ENCODE measurements at places on chromosomes 4 and X.

DNA sequence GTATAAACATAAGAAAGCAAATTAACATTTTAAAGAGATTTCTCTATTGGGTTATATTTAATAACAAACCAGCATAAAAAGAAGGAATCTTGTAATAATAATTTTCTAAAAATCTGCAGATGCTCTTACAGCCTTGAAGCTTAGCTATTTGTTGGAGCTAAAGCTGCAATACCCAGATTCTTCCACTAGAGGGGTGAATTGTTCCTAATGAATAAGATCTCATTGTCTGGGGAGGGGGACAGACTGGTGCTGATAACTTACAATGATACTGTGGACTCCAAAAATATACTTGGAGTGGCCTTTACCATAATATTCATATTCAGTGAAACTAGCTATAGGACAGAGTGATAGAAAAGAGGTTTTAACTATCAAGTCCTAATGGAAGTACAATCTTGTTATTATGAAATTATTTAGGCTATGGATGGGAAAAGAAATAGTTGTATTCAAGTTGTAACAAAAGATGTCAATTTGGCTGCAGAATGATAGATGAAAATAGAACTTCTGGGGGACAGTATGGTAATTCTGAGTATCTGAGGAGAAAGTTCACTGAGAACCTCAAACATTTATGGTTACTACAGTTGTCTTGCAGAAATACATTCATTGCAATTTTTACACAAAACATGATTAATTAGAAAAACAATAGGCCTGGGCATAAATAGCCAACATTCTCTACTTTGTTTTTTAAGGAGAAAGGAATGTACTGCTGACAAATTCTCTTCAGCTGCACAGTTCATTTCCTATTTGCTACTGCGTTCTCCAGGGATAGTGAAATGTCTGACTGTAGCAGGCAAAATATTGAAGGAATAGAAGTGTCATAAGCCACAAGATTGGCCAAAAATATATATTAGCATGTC is 443.3 kb downstream of the GBA3 start:
- peak; percentile 32 for DNase-seq

- DNase-seq: no peak
Measured at GRCh38 chrX:112874614-112875013, 34.0 kb upstream of the AMOT start.

- peak; percentile 58 for DNase-seq
Measured at GRCh38 chr4:89134775-89135319, 23.5 kb downstream of the TIGD2 start.

DNA sequence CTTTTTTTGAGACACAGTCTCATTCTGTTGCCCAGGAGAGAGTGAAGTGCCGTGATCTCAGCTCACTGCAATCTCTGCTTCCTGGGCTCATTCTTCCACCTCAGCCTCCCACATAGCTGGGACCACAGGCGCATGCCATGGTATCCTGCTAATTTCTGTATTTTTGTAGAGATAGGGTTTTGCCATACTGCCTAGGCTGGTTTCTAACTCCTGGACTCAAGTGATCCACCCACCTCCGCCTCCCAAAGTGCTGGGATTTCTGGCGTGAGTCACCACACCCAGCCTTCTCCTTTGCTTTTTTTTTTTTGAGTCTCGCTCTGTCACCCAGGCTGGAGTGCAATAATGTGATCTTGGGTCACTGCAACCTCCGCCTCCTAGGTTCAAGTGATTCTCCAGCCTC is 94.1 kb downstream of the PDS5A start:
- DNase-seq: no peak

DNA sequence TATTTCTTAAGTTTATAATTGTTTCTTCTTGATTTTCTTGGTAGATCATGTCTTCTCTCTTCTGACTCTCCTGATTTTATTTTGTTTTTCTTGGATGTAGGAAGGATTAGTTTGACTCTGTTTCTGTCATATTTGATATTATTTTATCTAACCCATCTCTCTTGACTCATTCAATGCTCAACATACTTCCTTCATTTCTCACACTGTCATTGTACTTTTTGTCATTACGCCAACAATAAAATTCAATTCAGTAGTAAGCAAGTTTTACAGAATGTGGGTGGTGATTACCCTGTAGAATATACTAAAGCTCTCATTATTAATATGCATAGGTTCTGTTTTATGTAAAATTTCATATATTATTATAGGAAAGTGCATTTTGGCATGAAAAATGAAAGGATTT is 1303.0 kb upstream of the AGA start:
- no peak for DNase-seq

GRCh38 chr4:159443975-159444374 is 341.1 kb downstream of the RAPGEF2 start:
- no peak for DNase-seq

DNA sequence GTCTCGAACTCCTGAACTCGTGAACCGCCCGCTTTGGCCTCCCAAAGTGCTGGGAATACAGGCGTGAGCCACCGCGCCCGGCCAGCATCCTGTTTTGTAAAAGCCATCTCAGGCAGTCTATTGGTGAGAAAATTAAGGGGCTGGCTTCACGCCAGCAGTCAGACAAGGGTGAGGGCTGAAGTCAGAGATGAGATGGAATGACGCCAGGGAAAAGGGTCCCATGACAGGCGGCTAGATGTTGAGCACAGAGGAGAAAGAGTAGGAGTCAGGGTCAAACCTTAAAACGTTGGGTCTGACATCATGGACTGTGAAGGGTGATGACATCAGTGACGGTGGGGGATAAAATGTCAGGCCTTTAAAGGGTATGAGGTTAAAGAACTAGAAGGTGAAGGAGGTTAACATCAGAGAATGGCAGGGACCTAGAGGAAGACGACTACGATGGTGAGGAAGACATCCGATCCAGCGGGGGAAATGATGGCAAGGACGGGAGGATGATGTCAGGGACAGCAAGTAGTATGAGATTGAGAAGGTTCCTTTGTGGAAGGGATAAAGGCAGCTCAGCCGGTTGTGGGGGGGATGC is 504 bp upstream of the RBM3 start:
- no peak for DNase-seq

DNA sequence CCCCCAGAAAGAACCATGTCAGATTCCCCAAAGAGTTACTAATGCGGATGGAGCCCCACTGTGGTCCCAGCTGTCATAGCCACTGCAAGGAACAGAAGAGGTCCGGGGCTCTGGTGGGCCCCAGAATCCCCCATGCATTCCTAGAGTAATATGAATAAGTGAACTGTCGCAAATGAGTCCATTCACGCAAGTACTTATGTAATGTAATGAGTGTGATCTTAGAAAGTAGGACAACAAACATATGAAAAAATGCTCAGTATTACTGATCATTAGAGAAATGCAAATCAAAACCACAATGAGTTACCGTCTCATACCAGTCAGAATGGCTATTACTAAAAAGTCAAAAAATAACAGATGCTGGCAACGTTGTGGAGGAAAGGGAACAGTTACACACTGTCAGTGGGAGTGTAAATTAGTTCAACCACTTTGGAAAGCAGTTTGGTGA is 141.5 kb upstream of the RBPJ start:
- DNase-seq: no peak

GRCh38 chr4:96936886-96937285 is 1097.0 kb downstream of the PDHA2 start:
- no peak for DNase-seq

DNA sequence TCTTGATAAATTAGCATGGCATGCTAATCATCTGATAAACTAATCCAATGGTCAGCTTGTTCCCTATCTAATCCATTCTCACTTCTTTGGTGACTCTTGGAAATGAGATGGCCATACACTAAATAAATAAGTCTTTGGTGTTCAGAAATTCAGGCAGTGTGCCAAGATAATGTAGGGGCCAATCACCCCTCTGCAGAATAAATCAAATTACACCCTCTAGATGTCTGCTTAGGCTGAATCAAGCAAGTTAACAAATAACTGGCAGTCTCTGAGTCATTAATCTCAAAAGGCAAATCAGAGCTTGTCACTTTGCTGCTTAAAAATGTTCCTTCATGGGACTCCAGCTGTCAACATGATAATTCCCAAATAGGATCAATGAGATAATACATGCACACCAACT is 97.4 kb downstream of the NLGN4X start:
- no peak for DNase-seq

DNA sequence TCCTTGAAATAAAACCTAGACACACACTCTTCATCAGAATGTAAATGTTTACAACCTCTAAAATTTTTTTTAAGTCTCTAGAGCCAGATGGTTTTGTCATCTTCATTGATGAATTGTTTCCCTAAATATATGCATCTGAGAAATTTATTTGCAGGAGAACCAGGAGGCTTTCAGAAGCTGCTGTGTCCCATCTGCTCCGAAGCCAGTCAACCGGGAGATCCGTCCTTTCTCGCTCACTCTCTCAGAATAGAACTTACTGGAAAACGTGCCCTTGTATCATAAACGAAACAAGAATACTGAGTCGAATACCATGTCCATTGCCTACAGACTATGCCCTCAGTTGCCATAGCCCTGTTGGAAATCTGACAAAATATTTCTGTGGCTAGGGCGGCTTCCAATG is 103.5 kb downstream of the SLC34A2 start:
- no peak for DNase-seq

GRCh38 chrX:109184506-109185139 is 297.3 kb downstream of the GUCY2F start:
- no peak for DNase-seq

GRCh38 chr4:19346636-19347035 is 905.1 kb upstream of the SLIT2 start:
- no peak for DNase-seq

DNA sequence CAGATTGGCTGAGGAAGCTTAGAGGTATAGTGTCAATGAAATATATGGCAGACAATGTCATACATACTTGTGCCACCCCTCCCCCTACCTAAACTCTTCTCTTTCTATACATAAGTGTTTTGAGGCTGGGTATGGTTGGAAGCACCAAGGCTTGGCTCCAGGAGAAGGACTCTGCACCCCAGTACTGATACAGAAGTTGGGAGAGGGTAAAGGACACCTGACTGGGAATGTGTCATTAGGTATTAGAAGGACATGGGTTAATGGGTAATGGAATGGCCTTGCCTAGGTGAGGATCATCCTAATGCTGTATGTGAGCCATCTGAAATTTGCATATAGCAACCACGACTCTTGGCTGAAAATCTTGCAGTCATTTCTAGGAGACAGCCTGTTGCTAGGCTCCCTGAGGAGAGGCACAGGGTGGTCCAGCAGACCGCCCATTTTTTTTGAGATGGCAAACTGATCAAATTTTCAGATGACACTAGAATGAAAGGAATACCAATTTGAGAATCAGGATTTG is 26.8 kb upstream of the AP1S2 start:
- DNase-seq: no peak

DNA sequence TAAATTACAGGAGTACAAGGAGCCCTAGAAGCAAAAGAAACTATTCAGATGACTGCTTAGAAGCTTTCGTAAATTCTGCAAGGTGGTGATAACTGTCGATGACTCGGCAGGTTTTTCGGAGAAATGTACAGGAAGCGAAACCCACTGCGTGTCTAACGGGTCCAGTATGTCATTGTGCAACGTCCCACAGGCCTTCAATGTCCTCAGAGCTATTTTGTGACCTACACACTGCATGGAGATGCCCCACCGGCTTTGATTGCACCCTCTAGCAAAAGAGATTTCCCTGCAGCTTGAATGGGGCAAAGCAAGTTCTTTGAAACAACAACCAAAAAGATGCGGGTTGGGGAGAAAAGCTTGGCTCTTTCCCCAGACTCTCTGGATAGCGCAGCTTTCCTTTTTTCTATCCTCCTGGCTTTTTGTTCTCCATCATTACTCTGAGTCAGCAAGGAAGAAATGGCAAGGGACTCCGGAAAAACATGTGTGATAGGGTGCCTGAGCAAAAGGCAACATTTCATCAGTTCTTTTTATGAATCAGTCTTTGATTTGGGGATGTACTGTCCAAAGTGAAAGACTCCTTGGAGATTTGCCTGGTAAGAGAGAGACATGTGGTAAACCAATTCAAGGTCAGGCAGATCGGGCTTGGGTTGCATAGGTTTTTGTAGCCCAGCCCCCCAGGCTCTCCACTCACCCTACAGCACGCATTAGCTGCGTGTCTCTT is 112.0 kb upstream of the TBL1X start:
- peak; percentile 30 for DNase-seq

- no peak for DNase-seq
Measured at GRCh38 chrX:9341291-9342201, 123.3 kb upstream of the TBL1X start.

- DNase-seq: no peak
Measured at GRCh38 chr4:121076416-121076815, 4.1 kb upstream of the NDNF start.

DNA sequence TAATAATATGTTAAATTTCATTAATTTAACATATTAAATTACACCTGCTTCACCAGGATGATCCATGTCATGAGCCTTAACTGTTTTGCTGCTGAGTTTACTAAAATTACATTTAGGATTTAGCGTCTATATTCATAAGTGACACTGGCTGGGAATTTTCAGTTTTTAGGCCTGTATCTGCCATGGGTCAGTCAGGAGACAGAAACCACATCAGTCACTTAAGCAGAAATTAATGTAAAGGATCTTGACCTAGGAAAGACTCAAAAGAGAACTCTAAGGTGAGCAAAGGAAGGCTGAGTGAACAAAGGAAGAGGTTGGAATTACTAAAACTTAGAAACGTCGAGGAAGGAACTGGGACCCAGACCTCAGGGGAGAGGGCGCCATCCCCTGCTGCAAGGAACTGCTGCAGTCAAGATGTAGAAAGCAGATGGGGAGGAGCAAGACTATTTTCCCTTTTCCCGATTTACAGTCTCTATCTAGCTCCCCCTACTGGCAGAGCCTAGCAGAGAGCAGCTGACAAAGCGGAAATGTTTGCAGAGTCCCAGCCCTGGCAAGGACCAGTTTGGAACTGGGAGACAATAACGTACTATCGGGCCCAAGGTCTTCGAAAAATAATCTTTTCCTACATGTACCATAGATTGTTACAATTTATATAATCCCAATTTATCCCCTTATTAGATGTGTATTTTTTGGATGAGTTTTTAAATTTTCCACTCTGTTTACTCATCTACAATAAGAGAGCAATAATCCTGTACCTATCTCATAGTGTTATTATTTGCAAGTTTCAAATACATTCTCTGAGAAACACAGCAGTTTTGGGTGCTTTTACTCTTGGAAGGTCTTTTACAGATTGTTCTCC is 22.6 kb upstream of the RBBP7 start:
- peak; percentile 71 for DNase-seq

DNA sequence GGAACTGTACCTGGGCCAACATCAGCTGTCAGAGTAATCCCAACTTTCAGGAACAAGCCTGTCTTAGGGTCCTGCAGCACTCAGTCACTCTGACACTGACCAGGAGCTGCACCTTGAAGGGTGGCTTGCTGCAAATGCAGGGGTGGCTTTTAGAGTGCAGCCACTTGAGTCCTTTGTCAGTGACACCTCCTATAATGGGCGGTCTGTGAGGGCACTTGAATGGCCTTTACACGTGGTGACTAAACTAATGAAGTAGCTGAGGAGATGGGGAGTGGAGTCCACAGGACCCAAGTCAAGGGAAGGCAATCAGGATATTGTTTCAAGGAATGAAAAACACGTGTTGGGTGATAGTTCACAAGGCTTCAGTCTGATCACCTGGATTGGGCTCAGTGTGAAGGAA is 11.1 kb upstream of the LNX1 start:
- DNase-seq: no peak
